ENCODE measurements at places on chromosomes 12 and 14.

DNA sequence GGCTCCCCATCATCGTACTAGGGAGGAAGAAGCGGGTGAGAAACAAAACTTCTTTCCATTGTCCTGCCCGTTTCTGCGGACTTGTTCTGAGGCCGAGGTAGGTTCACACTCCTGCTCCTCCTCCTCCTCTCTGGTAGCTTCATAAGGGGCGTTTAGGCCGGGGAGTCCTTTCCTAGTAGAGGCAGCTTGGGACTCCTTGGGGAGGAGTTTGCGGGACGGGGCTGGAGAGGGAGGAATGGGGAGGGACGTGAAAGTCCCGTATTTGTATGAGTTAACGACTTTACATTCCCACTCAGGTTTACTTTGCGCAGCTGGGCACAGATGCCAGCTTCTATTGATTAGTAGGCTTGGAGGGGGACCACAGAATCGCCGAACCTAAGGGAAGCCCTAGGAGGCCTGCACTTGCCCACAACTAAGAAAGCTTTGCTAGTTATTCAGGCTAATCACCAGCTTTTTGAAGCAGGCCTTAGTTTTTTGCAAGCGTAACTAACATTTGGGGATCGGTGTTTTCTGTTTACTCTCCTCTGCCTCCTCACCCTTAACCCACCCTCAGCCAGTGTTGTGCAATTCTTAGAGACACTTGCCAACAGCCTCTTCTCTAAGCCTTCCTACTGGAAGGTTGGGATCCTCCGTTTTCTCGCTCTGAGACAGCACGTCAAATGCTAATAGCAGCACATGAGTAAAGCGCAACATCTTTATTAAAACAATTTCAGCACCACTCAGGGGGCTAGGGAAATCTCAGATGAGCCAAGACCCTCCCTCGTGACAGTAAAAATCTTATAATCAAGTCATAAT lies 499 bp downstream of the RNASE4 start:
- no peak for DNase-seq

DNA sequence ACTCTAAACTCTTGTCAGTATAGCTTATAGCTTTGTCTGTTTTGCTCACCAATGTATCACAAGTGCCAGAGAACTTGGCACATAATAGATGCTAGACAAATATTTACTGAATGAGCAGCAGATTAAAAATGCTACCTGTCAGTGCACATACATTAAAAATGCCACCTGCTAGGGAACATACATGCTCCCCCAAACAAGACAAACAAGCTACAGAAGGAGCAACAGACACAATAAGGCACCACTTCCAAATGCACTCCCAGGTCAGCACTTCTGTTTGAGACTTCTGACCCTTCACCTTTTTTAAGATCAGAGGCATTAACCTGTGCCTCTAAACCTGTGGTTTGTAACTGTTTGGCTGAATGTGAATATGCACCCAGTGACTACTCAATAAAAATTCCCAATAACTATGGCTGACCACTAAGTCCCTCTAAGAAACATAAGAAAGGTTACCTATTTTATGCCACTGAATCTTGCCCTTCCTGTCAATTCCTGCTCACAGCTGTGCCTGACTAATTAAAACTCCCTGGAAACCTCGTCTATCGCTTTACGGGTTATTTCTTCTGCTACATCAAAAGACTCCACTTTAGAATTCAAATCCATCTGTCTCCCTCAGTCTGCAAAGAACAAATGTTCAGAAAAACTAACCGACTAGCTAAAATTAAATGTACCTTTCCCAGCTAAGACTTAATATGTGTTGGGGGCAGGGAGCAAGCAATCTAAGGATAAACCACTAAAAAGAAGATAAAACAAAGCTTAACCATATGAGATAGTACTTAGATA lies 41.0 kb downstream of the HECTD4 start:
- no peak for DNase-seq

- peak; percentile 79 for DNase-seq
Measured at GRCh38 chr14:90815822-90816662, at the start of gene TTC7B. TSS of gene TTC7B (minus strand) at chr14:90816430. CDS start at chr14:90816295, 135 bp downstream.

DNA sequence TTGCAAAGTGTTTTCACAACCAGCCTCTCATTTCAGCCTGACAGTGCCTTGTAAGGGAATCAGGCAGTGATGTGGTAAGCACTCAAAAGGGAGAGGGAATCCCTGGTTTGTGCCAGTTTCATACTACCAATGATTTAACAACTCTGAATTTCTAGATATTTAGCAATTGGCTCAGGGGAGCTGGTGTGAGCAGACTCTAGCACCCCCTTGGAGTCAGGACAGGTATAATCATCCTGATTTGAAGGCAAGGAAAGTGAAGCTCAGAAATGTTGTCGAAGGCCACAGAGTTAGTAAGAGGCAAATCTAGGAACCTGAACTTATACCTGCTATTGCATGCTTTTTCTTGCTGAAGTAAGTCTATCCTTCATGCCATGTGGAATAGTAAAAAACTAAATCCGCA lies 63.1 kb upstream of the DACT1 start:
- DNase-seq = no peak

DNA sequence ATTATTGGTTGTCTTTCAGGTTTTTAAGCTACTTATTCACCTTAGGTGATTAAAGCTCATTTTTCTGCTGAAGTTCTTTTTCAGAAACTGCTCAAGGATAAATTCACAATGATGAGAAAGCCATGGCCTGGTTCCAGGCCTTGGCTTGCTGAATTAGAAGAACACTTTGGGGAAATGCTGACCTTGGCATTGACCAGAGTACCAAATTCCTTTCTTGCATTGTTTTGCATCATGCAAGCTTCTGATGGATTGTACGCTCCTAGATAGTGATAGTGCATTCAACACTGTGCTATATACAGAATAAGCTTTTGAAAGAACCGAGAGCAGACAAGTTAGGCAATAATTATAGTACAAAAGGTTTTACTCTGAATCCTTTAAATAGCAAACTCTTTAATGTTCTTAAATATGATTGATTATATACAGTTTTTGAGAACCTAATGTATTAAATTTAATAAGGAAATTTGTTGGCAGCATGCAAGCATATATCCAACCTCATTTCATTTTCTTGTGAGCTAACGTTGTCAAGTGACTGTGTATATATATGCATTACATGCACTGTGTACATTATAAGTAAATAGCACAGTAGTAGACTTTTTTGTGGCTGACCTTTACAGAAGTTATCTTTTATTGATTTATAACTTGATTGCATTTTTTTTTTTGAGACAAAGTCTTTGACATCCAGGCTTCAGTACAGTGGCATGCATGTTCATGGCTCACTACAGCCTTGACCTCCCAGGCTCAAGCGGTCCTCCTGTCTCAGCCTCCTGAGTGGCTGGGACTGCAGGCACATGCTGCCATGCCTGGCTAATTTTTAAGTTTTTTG lies 99.2 kb downstream of the DIP2B start:
- DNase-seq = no peak

GRCh38 chr14:96197969-96198368 lies 6.7 kb upstream of the BDKRB2 start:
- DNase-seq = no peak

DNA sequence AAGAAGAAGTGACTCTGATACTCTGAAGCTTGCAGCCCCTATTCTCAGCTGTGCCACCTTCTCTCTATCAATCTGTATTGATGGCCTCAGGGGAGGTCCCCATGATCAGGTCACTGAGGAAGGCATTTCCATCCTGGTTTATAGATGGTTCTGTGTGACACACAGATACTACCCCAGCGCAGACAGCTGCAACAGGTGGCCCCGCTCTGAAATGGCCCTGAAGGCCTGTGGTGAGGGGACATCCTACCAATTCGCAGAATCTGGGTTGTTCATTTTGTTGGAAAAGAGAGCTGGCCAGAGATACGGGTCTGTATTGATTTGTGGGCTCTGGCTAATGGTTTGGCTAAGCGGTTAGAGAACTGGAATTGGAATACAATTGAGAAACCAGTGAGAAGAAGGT lies 21.7 kb downstream of the DLK1 start:
- no peak for DNase-seq

DNA sequence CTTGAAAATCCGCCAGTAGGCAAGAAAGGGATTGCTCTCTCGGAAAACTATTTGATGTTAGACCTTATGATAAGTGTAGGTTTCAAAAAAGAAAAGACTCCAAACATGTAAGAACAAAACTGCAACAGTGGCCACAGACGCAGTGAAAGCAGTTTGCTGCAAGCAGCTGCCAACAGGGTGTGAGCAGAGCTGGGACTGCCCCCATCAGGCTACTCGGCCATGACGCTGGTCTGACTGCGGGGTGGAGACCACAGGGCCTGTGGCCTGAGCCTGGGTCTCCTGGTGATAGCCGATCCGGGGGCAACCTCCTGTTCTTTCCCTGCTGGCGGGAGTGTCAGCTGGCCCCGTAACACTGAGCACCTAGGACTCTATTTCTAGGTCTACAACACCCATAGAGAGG lies 63.2 kb downstream of the AMN start:
- DNase-seq = peak; percentile 61

DNA sequence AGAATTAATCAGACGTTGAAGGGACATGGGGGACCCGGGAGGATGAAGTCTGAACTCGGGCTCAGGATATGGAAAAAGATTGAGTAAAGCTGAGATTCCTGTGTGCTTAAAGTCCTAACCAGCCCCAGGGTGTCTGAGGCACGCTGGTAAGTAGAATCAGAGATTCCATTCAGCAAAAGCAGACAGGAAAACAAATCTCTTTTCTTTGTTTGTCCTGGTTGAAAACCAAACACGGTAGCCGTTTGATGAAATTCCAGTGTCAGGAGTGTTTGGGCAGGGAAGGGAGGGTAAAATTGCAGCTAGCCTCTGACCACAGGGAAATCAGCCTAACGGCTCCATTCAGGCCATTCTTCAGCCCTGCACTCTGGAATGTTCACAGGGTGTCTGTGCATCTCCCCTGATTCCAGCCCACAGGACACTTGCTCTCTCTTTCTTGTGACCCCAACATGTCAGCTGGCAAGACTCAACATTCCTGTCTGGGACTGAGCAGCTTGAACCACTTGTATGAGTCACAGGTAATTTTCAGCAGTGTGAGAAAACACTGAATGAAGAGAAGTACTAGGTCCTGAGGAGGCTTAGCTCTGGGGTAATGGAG lies 31.0 kb downstream of the NINJ2 start:
- no peak for DNase-seq

DNA sequence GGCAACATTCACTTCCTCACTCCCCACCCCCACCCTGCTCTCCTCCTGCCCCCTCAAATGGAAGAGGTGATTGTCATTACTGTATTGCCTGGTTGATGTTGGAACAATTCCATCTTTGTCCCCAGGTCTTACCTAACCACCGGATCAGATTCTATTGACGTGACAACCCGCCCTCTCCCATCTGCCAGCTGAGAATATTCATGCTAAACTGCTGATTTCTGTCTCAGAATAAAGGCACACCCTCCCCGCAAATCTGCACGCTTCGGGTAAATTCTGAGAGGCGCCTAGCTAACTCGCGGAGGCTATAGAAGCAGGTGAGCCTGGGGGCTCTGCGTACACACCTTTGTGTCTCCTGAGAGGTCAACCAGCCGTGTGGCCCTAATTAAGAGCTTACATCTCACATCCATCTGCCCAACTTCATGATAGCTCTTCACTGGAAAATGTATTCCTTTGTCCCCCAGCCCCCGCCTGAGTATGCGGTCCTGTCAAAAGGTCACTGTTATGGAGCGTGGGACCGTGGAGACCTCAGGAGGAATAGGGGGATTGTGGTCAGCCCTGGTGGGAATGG lies 1054.3 kb downstream of the VRK1 start:
- DNase-seq = no peak

- no peak for DNase-seq
Measured at GRCh38 chr14:34781242-34781641, 66.8 kb upstream of the CFL2 start.

DNA sequence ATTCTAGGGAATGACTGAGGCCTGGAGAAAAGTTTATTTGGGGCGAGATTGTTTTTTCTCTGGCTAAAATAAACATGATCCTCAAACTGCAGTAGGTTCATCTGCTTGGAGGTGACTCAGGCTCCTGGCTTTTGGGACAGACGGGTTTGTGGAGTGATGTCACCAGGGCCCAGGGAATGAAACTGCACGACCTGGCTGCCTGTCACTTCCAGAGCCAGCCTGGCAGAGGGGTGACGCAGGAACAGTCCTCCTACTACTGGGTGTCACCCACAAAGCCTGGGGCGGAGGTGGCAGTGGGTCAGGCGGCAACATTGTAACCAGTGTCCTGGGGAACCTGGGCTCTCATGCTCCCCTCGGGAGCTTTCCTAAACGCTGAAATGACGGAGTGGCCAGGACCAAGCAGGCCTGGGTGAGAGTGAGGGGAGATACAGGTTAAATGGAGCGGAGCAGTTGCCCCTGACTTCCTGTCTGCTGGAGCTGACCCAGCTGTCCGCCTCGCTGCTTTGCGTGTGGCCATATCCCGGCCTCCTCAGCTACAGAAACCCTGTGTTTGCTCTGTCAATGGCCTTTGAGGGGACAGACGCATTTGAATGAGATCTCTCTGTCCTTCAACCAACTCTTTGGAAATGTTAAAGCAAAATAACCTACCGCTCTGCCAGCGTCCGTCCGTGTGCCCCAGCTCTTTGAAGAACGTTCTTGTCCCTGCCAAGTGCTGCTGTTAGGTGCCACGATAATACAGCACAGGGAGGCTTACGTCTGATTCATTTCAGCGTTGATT lies 6.5 kb downstream of the HIP1R start:
- no peak for DNase-seq

DNA sequence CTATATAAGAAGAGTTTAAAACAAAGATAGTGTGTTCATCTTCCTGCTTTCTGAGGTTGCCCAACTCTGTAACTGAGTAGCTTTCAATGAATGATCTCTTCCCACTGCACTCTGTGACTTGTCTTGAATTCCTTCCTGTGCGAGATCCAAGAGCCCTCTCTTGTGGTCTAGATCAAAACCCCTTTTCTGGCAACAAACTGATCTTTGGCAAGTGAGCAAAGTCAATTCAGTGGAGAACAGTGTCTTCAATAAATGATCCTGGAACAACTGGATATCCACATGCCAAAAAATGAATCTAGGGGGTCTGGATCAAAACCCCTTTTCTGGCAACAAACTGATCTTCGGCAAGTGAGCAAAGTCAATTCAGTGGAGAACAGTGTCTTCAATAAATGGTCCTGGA lies 8.5 kb downstream of the CFAP54 start:
- no peak for DNase-seq

DNA sequence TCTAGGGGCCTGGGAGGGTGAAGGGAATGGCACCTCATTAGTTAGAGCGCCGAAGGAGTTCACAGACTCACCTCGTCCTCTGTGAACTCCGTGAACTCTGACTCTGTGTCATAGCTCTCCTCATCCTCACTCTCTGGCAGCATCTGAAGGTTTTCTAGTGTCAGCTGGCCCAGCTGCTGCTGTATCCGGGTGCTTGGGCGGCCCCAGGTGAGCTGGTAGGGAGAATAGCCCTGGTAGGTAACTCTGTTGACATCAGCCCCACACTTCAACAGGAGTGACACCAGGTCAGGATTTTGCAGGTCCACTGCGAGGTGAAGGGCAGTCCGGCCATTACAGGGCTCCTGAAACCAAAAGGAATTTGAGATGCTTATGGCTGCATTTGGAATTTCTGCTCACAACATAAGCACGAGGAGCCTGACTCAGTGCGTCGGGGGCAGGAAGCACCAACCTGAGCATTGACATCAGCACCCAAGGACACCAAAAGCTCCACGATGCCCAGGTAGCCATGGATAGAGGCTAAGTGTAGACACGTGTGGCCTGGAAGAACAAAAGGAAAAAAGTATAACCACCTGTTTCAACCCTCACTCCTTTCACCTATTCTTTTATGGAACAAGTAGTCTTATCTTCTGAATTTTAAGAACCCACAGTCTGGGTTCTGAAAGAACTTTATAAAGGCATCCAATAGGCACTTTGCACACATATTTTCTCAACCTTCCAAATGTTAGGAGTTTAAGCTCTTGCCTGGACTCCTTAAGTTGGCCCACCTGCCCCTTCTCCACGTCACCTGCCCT lies 2.0 kb downstream of the NFKBIA start:
- no peak for DNase-seq

GRCh38 chr12:98612696-98613334 lies 19.3 kb downstream of the SLC25A3 start:
- DNase-seq = no peak
